ENCODE measurements at places on chromosomes 7 and 10. TPM values are rescaled to one million over a fixed set of nuclear protein-coding genes. Genes with fewer than 3 reads are reported as not detected.
A peak's percentile ranks its signal among the peaks of the same experiment; 100 is the strongest.

MMRN2 gene
- 282 TPM for total RNA-seq

DNA sequence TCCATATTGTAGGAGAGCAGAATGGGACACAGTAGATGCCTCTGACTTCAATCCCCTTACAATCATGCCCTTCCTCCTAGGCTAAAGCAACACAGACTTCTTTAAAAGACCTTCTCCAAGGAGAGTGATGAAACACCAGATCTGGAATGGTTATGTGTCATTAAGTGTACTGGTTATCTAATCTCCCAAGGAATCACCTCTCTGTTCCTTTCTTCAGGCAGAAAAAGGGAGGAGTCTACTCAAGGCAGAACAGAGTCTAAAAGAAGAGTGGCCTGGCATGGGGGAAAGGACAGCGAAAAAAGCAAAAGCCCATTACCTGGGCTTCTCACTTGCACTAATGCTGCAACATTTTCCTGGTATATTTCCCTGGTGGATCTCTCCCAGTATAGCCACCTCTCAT is 2.9 kb downstream of the ELMO1 start:
- DNase-seq: no peak

MEOX2 gene
- 35.0 TPM for total RNA-seq

DNA sequence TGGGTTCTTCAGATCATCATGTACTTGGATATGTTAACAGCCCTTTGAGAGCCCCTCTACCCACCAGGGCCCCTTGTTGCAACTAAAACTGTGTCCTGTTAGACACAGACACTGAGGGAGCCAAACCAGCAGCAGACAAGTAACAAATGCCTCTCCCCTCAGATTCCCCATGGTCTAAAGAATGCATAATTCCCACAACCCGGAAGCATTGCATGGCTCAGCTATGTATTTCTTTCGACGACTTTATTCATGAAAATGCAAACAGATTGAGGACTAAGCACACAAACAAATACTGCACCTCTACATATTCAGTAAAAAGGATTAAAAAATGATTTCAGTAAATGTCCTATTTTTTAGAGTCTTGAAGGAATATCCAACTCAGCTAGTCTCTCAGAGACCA is 70.1 kb upstream of the HECW1 start:
- DNase-seq: no peak

OR2A1 gene
- total RNA-seq: not detected

DNA sequence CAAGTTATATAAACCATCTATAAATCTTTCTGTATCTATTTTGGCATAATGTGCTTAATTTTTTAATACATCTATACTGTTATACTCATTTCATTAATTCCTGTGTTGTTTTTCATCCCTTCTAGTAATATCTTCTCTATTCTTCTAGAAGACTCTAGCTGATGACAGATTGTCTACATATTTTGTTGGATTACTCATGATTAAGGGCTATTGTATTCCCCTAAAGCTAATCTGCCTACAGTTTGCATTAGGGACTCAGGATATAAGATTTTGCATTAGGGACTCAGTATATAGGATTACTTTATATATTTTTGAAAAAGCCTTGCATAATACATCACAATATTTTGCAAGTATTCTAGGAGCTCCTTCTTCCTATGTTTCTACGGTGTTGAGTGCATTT is 8.3 kb upstream of the SEMA3A start:
- no peak for DNase-seq

LMBR1 gene
- 14.8 TPM for total RNA-seq

DNA sequence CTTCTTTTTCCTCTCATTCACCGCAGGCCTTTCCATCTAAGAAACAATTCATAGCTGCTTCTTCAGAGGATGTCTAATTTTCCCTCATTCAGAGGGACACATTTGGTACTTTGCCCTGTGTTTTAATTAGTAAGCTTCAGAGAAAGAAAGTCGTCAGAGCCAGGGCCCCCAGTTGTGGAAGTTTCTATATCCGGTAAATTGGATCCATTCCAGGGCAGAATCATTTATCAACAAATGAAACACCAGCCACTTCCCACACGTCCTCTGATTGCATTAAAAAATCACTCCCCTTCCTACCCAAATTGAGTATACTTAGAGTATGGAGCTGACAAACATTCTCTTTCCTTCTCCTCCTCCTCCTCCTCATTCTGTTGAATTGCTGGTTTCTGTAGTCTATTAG is 205.8 kb upstream of the HDAC9 start:
- DNase-seq: no peak

DNA sequence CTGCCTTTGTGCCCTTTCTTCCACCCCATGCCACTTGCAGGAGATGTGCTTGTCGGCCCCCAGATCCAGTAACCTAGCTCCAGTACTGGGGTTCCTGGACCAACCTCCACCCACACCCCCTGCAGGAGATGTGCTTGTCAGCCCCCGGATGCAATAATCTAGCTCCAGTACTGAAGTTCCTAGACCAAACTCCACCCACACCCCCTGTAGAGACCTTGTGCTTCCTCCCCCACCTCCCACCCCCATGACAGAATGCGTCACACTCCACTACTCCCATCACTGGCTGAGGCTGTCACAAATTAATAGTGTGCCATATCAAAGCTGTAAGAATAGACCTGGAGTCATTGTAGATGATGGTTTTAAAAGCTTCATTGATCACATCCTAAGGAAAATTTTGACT is 185.0 kb downstream of the BICC1 start:
- no peak for DNase-seq

DKK1 gene
- total RNA-seq: 1.6 TPM

DNA sequence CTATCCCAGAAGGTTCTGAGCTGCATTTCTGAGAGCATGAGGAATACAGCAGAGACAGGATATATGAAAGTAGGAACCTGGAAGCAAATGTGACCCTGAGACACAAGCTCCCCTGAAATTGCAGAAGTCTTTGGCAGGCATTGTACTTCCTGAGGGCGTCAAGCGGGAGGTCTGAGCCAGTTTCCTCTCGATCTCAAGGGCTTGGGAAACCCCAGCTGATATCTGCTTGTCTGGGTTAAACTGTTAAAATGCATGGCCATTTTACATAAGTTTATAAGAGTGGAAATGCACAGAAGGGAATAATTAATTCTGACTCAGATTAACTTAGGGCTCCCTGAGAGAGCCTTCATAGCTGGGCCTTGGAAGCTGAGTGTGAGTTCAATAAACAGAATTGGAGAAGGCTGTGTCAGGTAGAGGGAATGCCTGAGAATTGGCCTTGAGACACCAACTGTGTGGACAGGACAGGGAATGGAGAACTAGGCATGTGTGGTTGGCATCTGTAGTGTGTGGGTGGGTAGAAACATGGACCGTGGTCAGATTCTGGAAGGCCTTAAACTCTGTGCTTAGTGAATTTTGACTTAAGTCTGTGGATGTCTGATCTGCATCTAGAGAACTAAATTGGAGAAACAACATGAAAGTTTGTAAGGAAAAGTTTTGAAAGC is 53.3 kb downstream of the WIPF3 start:
- no peak for DNase-seq

GRCh38 chr7:46454816-46455215 is 533.7 kb upstream of the IGFBP3 start:
- DNase-seq: no peak

DNA sequence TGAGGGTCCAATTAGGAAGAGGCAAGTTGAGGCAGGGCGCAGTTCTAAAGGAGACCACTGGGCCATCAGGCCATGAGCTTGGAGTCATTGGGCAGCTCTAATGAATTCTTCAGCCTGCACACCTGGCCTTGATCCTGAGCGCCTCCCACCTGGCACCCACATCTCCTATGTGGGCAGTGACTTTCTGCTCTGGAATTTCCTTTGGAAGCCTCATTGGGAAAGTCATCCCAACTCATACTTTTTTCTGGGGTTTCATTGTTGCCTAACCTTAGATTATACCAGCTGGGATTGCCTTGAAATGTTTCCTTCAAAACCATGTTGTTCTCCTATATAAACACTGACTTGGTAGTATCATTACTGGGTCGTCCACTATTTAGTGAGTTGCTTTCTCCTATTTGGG is 54.1 kb downstream of the PLPP4 start:
- DNase-seq: no peak

OPALIN gene
- not detected for total RNA-seq

- DNase-seq: no peak
Measured at GRCh38 chr10:110641256-110641655, 2.9 kb upstream of the RBM20 start.

- DNase-seq: no peak
Measured at GRCh38 chr10:8913720-8914119, 859.2 kb downstream of the GATA3 start.

GRCh38 chr7:127367679-127368078 is 24.8 kb downstream of the ZNF800 start:
- DNase-seq: no peak

KCNMA1 gene
- total RNA-seq: 28.6 TPM

DNA sequence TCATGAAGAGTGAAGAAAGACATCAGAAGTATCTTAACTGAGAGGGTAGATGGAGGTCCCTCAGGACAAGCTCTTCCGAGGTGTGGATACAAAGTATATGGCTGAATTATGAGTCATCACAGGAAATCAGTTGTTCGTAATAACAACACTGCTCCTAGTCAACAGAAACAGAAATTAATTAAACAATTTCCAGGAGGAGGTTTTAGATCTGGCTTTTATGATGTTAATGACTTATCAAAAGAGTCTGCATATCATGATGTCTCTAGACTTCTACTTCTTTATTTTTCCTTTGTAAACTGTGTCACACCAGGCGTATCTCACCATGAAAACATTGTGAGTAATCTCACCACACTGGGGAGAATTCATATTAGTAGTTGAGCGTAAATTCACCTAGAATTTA is 31.2 kb downstream of the OSBPL3 start:
- DNase-seq: no peak

FAM25G gene
- not detected for total RNA-seq

DNA sequence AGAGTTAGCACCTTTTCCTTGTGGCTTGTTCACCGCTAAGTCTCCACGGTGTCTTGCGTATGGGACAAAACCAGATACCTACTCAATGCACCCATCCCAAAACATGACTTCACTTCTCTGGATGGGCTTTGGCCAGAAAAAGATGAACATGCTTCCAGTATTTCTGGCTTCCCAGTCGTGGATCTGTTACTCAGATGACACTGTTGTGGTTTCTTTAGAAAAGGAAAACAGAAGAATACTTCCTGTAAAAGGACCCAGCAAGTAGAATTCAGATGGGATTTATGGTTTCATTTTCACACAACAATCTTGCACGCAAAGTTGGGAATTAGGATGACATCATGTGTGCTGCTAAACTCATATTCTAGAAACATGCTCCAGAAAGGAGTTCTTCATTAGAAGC is 216.7 kb downstream of the ADAM12 start:
- no peak for DNase-seq

PTPN12 gene
- total RNA-seq: 57.4 TPM

DNA sequence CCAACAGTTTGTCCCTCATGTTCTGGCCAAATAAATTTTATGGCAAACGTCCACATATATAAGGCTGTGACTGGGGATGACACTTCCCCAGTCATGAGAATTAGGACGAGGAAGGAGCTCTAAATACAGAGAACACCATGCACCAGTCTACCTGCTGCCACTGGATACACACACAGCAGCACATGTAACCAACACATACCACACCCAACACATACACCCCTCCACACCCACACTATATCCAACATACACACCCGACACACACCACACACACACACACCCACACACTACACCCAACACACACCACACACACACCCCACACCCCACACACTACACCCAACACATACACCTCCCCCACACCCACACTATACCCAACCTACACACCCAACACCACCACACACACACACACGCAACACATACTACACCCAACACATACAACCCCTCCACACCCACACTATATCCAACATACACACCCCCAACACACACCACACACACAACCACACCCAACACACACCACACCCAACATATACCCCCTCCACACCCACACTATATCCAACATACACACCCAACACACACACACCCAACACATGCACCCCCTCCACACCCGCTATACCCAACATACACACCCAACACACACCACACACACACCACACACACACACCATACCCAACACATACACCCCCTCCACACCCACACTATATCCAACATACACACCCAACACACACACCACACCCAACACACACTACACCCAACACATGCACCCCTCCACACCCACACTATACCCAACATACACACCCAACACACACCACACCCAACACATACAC is 74.1 kb downstream of the HIPK2 start:
- DNase-seq: no peak

GRCh38 chr7:477626-478220 is 41.9 kb downstream of the PDGFA start:
- no peak for DNase-seq

DNA sequence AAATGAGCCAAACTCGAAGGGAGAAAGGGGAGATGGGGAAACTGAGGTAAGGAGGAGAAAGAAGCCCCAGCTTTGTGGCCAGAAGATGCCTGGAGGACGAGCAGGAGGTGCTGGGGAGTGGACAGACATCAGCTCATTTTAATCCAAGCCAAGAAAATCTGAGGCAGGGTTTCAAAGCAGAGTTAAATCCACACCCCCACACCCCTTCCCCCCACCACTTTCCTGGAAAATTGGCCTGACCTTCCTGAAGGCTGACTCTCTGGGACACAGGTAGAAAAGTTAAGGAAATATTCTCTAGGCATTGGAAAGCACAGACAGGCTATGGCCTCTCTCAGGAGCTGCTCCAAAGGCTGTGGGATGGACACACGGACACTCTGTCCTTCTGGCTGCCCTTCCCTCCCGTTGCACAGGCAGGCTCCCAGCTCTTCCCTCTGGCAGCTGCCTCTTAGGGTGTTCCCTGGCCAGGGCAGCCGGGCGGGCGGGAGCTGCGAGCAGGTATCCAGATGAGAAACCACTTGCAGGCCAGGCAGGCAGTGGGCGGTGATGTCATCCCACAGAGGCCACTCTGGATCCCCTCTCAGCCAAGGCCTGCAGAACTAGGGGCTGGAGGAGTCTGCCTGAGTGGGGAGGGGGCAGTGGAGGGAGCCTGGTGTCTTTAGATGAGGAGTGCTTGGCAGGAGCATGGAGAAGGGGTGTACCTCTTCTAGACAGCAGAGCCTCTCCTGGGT is 171.8 kb downstream of the NEURL1 start:
- no peak for DNase-seq

- DNase-seq: peak; percentile 38
Measured at GRCh38 chr10:651692-652091, 37.8 kb downstream of the DIP2C start.

GRCh38 chr7:5423306-5423975 is at the start of gene TNRC18:
Gene TNRC18, minus strand, starts transcription at chr7:5423834. Its CDS starts 2,588 bp downstream, at chr7:5421246.
- DNase-seq: no peak

GRCh38 chr10:110851020-110851612 is 20.6 kb upstream of the PDCD4 start:
- no peak for DNase-seq

CLCN1 gene
- total RNA-seq: not detected
